ENCODE measurements at places on chromosomes 5 and 9.

DNA sequence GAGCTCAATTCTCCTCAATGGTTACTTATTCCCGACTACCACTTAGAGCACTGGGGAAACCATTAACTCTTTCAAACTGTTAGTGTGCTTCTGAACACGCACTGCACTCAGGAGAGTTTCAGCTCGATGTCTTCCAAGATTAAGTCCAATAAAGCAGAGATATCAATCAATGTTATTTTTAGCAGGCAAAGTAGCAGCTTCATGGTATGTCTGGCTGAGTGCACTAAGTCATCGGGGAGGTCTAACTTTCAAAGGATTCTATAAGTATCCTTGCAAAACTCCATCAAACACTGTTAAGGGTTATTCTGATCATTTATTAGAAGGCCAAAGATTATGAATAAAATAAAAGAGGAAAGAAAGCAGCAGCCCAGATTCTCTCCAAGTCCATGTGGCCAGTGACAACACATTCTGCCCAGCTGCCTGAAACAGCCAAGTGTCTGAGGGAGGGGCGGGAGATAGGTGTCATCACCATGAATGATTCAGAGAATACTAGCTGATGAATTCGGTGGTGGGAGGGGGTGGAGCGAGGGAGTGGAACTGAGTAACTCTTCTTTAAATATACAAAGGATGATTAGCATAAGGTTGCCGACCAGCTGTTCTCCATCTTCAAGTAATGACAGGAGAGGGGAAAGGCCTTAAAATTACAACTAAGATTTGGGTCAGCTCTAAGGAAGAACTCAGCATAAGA is 21.3 kb downstream of the NREP start:
- no peak overlapping the region for H3K27ac ChIP-seq
- H3K4me3 ChIP-seq = no peak overlapping the region
- no peak for DNase-seq
- H3K36me3 ChIP-seq = no peaks in the 10 kb centered on the region
- H3K27me3 ChIP-seq = no peaks in the 10 kb centered on the region
- H3K4me1 ChIP-seq = no peaks in the 10 kb centered on the region

DNA sequence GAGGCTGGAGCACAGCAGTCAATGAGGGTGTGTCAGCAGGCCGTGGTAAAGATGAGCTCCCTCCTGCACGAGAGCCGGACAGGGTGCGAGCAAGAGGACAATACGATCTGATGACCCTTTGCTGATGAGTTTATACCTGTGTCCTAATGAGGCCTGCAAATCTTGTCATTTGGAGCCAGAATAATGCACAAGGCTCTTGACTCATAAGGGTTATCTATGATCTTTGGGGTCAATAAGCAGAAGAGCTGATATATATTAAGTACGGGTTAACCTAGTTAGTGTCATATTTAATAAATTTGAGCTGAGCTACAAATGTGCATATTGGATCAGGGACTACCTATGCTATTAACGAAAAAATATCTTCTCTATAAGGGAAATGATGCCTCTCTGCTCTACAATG is 46.9 kb downstream of the CTNND2 start:
- no peaks in the 10 kb centered on the region for H3K27me3 ChIP-seq
- H3K4me3 ChIP-seq = no peak overlapping the region
- DNase-seq = no peak
- no peaks in the 10 kb centered on the region for H3K4me1 ChIP-seq

DNA sequence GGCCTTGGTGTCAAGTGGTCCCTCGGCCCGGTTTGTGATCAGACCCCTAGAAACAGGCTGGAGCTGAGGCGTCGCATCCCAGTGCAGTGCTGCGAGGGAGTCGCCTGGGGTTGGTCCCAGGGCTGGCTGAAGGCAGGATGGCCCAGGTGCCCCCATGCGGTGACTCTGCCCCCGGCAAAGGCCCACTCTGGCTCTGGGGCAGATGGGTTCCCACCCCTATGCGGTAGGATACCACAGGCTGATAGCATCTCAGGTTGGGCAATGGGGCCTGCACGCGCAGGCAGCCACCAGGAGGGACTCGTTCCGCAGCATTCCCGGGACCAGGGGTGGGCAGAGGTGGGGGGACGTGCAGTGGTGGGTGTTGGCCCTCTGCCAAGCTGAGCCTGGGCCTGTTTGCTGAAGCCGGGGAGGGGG is 86.0 kb downstream of the RXRA start:
- no peak overlapping the region for H3K27ac ChIP-seq
- no peak for DNase-seq
- peaks cover 8% of the 10 kb centered on the region for H3K36me3 ChIP-seq
- H3K4me1 ChIP-seq = peaks cover 72% of the 10 kb centered on the region

GRCh38 chr9:34892886-34893285 is 65.2 kb upstream of the PHF24 start:
- no peak for DNase-seq
- H3K4me3 ChIP-seq = no peak overlapping the region
- H3K4me1 ChIP-seq = no peaks in the 10 kb centered on the region
- H3K27me3 ChIP-seq = no peaks in the 10 kb centered on the region
- no peak overlapping the region for H3K27ac ChIP-seq
- no peaks in the 10 kb centered on the region for H3K36me3 ChIP-seq

GRCh38 chr5:91484662-91485061 is 101.5 kb upstream of the ARRDC3 start:
- no peaks in the 10 kb centered on the region for H3K27me3 ChIP-seq
- no peaks in the 10 kb centered on the region for H3K4me1 ChIP-seq
- H3K4me3 ChIP-seq = no peak overlapping the region

GRCh38 chr5:52799358-52799982 is 11.8 kb downstream of the ITGA1 start:
- H3K27me3 ChIP-seq = no peaks in the 10 kb centered on the region
- no peak for DNase-seq
- H3K4me1 ChIP-seq = peaks cover 48% of the 10 kb centered on the region
- H3K27ac ChIP-seq = peak overlapping the region; percentile 91

- no peak overlapping the region for H3K27ac ChIP-seq
- no peak for DNase-seq
Measured at GRCh38 chr9:32703635-32704034, 68.2 kb upstream of the TAF1L start.

GRCh38 chr5:44619875-44620610 is 188.7 kb upstream of the MRPS30 start:
- no peaks in the 10 kb centered on the region for H3K36me3 ChIP-seq
- no peak overlapping the region for H3K4me3 ChIP-seq
- no peaks in the 10 kb centered on the region for H3K27me3 ChIP-seq
- no peak for DNase-seq
- no peaks in the 10 kb centered on the region for H3K4me1 ChIP-seq

DNA sequence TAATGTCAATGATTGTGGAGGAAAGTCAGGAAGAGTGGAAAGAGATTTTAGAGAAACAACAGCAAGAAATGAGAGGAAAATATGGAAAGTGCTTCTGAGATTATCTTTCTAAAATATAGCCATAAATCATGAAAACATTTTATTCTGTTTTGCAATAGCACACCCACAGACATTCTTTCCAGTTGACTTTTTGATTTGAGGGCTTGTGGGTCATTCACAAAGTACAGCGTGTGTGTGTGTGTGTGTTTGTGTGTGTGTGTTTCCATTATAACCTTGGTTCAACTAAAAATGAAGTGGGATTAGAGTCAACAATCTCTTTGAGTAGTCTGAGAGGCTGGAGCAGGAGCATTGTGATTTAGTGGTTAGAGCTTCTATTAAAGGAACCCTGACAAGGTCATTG is 116.6 kb upstream of the GAS1 start:
- no peak for DNase-seq
- no peaks in the 10 kb centered on the region for H3K27me3 ChIP-seq
- no peak overlapping the region for H3K27ac ChIP-seq
- H3K4me3 ChIP-seq = no peak overlapping the region

All from upper lobe of left lung (tissue), 6 donors.